ENCODE measurements at places on chromosomes 13 and 19.

GRCh38 chr19:11273989-11274388 lies 11.7 kb upstream of the DOCK6 start:
- no peak for DNase-seq

- DNase-seq = no peak
Measured at GRCh38 chr19:49861107-49861506, 6.3 kb downstream of the PNKP start.

DNA sequence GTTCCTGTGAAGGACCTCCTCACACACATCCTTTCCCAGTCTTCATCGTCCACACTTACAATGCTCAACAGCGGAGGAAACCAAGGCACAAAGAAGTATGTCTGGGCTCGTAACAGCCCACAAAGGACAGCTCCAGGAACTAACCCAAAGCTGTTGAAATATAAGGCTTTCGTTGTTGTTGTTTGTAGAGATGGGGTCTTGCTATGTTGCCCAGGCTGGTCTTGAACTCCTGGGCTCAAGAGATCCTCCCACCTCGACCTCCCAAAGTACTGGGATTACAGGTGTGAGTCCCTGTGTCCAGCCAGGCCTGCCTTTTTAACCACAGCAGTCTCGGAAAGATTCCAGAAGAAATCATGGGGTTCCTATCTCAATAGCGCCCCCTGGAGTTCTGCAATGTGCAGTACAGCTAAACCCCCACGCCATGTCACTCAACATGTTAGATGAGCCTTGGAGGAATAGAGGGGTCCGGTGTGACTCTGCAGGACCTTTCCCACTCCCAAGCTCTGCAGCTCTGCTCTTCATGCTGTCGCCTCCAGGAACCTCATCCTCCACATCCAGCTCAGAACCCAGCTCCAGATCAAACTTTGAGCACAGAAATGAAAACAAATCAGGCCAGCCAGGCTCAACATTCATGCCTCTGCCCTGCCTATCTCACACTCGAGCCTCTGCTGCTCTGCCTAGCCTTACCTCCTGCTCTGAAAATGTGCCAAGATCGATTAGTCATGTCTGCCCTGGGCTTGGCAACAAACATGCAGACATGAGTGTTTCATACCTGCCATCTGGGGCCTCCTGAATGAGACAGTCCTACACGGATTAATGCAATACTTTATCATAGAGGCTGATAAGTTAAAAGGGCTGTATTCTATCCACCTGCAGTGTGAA lies 7.5 kb downstream of the PLA2G4C start:
- DNase-seq = peak; percentile 31

- no peak for DNase-seq
Measured at GRCh38 chr13:47144782-47145181, 247.9 kb upstream of the HTR2A start.

GRCh38 chr19:31723101-31723500 lies 373.9 kb upstream of the TSHZ3 start:
- DNase-seq = no peak

Data from brain microvascular endothelial cell (primary cell).